ENCODE measurements at places on chromosomes 3 and 15.

DNA sequence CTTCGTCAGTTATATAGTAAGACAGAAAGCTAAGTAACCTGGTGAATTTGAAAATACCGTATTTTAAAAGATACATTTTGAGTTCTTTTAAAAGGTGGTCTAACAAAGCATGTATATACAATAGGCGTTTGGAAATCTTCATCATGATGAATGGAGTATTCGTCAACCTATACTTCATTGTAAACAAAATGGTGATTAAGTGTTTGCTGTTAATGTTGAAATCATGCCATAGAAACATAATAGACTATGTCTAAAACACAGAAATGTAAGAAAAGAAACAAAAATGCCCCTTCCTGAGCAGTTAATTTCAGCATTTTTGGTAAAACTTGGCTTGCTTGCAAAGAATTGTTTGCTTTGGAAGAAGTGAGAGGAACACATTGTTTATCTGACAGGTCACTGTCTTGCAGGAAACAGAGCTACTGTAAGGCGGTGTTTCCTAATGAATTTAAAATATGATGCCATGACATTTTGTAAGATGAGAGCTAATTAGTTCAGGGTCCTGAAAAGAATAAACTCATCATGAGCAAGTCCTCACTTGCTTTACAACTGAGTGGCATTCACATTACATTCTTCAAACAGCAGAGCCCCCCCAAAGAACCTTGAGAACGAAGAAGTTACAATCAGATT is 126.7 kb downstream of the SERPINI1 start:
- DNase-seq: no peak

DNA sequence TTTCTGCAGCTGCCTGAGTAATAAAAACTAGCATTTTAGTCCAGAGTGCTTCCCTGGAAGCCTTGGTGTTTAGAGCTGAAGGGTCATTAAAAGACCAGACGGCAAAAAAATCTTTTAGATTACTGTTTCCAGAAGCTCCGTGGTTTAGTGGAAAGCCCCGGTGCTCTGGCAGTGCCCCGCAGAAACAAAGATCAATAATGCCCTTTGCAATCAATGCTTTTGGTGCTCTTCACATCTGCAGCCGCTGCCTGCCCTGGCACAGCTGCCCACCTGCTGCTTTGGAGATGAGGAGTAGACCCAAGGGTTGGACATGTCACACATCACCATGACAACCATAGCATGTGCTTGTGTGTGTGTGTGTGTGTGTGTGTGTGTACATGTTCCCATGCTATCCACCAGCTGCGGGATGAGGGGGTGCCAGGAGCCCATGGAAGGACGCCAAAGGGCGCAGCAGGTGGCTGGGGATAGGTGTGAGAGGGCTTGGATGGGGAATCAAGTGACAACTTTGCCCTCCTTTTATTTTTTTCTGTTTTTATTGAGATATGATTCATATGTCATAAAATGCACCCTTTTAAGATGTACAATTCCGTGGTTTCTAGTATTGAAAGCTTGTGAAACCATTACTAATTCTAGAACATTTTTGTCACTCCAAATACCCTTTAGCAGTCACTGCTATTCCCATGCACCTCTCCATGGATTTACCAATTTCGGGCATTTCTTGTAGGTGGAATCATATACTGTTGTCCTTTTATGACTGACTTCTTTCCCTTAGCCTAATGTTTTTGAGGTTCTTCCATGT is 75.7 kb upstream of the KLHL25 start:
- no peak for DNase-seq

DNA sequence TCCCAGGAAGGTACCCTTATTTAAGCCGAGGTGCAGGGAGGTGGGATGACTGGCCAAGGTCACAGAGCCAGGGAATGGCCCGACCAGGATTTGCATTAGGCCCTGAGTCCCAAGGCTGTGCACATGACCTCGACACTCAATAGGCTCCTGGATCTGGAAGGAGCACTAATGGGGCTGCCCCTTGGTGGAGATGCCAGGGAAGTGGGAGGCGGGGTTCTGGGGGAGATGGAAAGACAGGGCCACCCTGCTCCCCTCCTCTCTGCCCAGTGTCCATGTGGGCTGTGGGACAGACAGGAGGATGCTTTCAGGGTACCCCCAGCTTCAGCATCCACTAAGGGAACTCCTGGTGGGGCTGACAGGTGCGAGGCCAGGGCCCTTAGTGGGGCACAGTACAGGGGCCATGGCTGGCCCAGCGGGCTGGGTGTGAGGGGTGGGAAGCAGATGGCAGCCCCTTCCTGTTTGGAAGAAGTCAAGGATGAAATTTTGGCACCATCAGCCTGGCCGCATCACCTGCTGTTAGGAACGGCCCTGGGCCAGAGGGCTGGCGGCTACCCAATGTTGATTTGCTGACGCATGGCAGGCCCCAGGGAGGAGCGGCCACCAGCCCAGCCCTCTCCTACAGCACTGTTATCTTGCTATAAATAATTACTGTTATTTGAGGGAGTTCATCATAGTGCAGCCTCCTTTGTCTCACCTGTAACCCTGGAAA is 37.3 kb downstream of the ATP2B2 start:
- no peak for DNase-seq

GRCh38 chr15:35606450-35606779 is 60.5 kb upstream of the DPH6 start:
- no peak for DNase-seq

GRCh38 chr3:141796081-141796888 is 33.1 kb downstream of the GRK7 start:
- DNase-seq: peak; percentile 79

DNA sequence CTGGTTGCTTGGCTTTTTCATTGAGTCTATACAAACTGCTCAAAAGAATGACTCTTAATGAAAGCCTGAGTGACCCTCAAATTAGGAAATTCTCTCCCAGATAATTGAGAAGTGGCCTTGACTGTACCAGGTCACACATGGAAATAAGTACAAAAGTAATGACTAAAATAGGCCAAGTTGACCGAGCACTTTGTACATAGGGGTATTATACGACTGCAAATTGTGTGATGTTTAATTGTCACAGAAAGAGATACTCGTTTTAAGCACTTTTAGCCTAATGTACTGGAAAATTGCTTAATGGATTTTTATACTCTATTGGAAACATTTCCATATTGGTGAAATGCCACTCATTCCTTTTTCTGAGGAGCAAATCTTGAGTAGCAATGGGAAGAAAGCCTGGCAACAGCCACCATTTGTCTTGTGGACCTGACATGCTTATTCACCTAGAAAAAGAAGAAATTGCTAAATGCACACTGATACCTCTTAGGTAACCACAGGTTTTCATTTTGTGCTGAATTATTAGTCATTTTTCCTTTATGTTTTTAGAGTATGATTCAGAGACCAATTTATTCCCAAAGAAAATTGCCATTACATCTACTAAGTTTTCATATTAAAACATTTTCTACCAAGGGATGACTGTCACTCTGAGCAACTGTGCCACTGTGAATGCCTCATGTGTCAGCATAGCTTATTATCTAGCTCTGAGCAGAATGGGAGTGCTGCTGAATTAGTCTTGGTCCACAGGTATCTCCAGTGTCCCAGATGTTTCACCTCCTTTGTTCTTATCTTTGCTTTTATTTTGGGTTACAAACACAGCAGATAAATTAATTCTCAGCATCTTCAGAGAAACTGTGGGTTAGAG is 8.9 kb upstream of the PXK start:
- DNase-seq: no peak

GRCh38 chr15:40313531-40314398 is 6.0 kb upstream of the PLCB2 start:
- no peak for DNase-seq

- DNase-seq: no peak
These were observed 1.9 kb downstream of the C3orf20 start for GRCh38 chr3:14676881-14677280.

DNA sequence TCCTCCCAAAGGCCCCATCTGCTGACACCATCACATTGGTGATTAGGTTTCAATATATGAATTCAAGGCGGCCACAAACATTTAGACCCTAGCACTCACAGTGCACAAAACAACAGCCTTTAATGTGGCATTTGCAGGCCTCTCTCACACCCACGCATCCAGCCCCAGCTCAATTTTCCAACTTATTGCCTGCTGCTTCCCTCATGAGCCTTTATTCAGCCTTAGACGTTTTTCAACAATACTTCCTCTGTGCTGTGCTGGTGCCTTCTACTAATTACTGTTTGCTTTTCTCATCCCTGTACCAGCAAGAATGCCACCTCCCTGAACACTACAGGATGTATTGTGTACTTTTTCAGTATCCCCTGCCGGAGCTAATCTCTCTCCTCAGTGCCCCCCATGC is 334.6 kb downstream of the GABRB3 start:
- no peak for DNase-seq

- DNase-seq: no peak
These were observed 238.7 kb upstream of the RORA start for GRCh38 chr15:61467823-61468222.

GRCh38 chr15:82183121-82184031 is 79.2 kb downstream of the EFL1 start:
- no peak for DNase-seq

DNA sequence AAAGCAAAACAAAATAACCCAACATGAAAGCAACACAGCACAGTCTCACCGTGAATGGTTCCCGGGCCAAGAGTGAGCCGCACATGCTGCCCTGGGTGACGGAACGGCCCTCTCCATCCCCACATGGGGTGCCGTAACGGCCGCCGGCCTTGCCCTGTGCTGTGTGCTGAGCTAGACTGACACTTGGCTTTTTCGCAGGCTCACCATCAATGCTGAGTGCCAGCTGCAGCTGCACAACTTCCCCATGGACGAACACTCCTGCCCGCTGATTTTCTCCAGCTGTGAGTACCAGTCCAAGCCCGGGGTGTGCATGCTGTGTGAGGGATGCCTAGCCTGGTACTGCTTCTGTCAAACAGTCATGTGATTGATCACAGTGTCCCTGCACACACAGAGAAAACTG is 357.6 kb downstream of the GABRG3 start:
- DNase-seq: no peak

DNA sequence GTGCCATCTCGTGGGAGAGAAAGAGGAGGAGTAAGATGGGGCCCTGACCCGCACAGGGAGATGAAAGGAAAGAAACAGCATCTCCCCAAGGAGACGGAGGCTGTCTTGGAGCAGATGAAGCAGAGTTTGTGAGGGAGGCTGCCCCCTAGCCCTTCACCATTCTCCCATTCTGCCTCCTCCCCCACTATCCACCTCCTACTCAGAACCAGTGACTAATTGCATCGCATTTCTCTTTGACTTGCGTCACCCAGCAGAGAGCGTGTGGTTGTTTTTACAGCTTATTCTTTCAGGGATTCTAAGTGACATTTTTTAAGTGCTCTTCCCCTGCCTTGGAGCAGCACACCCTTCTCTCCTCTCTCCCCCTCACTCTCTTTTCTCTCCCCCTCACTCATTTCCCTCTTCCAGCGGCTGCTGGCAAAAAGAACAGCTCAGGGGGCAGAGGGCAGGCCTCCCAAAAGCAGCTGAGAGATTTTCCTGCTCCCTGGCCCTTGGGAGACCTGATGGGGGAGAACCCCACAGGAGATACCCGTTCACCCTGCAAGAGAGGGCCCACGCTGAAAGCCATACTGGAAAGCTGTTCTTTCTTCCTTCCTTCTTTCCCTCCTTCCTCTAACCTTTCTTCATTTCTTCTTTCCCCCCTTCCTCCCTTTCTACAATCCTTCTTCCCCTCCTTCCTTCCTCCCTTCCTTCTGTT is 91.8 kb downstream of the MRPL46 start:
- no peak for DNase-seq

DNA sequence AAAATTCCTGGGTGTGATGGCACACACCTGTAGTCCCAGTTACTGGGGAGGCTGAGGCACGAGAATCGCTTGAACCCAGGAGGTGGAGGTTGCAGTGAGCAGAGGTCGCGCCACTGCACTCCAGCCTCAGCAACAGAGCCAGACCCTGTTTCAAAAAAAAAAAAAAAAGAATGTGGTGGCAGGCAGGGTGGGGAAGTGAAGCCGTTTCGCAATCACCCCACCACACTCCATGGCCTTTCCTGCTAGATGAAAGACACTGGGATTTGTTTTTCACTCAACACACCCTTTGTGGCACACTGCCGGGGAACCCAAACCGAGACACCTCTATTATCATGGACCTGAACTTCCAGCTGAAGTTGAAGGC is 172.4 kb upstream of the IQSEC1 start:
- no peak for DNase-seq

DNA sequence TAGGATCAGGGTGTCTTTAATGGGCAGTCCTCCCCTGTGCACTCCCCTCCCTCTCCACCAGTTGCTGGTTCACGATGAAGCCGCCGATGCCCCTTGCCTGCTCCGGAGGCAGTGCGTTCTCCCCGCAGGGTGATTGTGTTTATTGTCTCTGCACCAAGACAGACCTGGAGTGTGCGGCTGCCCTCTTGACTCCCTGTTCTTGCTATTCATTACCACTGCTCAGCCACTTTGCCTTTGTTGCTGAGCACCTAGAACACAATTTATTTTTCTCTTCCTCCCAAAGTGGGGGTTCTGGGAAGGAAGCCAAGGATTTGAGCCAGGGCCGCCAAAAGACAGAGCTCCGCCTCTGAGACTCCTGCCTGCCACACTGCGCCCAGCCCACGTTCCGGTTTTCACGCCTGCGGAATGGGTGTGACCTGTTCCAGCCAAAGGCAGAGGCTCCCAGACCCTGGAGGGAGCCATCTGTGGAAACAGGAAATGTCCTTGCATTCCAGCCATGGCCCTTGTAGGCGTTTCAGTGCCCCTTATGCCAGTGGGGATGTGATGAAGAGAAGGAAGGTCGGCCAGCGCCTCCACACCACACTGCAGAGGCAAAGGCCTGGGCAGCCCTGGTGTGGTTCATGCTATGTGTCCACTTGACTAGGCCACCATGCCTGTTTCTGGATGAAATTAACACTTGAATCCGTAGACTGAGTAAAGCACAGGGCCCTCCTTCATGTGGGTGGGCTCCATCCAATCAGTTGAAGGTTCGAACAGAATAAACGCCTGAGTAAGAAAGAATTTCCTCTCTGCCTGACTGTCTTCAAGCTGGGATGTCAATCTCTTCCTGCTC is 85.8 kb downstream of the HMG20A start:
- DNase-seq: no peak

- no peak for DNase-seq
These were observed 59.4 kb downstream of the MYO9A start for GRCh38 chr15:72058585-72058984.

GRCh38 chr3:122858373-122858772 is 63.5 kb downstream of the SLC49A4 start:
- no peak for DNase-seq

GRCh38 chr15:36400936-36401585 is 178.4 kb upstream of the CDIN1 start:
- DNase-seq: no peak

GRCh38 chr3:126553284-126554084 is 5.2 kb downstream of the C3orf22 start:
- DNase-seq: no peak

GRCh38 chr3:49908373-49909199 is 4.9 kb upstream of the MST1R start:
- no peak for DNase-seq

GRCh38 chr3:169288553-169288952 is 375.0 kb downstream of the MECOM start:
- no peak for DNase-seq

Measured in activated CD8-positive, alpha-beta memory T cell treated with anti-CD3 and anti-CD28 coated beads for 4 hours (primary cell).